ENCODE measurements at places on chromosomes 2 and 18. TPM values are rescaled to one million over a fixed set of nuclear protein-coding genes. Genes with fewer than 3 reads are reported as not detected.

The CYBRD1 gene
- total RNA-seq = 89.2 TPM

The PSMA8 gene
- not detected for total RNA-seq

The SERPINB5 gene
- not detected for total RNA-seq

The UGT1A5 gene
- not detected for total RNA-seq

The ABCG8 gene
- under 0.01 TPM for total RNA-seq

The ANKRD30B gene
- under 0.01 TPM for total RNA-seq

The DDX18 gene
- 32.4 TPM for total RNA-seq

The SERPINB3 gene
- total RNA-seq = not detected

The TNFRSF11A gene
- 8.9 TPM for total RNA-seq

The CHST9 gene
- total RNA-seq = 0.52 TPM

The RNF149 gene
- 43.3 TPM for total RNA-seq

The SP140 gene
- total RNA-seq = 0.52 TPM

The COL4A3 gene
- total RNA-seq = under 0.01 TPM

The CD302 gene
- total RNA-seq = 9.9 TPM

The UGT1A7 gene
- not detected for total RNA-seq

The NEU2 gene
- not detected for total RNA-seq

The OSR1 gene
- total RNA-seq = 10.4 TPM

The HEATR5B gene
- 41.2 TPM for total RNA-seq

The EGR4 gene
- total RNA-seq = not detected

The TMEM198 gene
- total RNA-seq = 2.1 TPM

The DES gene
- total RNA-seq = 3,588 TPM

The CFC1B gene
- total RNA-seq = not detected

The BUB1 gene
- 7.8 TPM for total RNA-seq

Data from skeletal muscle tissue (tissue), 5 donors.